Cardiac muscle cell (in vitro differentiated cells and primary cell): ENCODE measurements at places on chromosomes 16 and 17. TPM values are rescaled to one million over a fixed set of nuclear protein-coding genes. Genes with fewer than 3 reads are reported as not detected.

- peak; percentile 86 for DNase-seq
These were observed 45.0 kb downstream of the ABR start for GRCh38 chr17:1134634-1135324.

DNA sequence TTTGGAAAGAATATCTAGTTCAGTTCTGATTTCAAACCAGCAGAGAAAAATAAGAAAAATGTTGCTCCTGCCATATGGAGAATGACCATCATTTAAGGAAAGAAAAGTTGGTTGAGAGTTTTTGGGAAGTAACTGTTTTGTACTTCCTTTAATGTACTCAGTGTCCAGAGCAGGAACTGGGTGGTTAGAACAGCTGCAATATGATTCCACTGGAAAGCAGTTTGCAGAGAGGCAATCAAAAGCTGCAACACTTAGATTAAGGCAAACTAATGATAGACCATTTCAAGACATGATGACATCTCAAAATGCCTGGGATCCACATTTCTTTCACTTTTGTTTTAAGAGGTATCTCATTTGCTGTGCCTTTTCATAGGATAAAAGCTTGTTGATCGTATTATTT, 313.3 kb upstream of the HSBP1 start:
- no peak for DNase-seq

DNA sequence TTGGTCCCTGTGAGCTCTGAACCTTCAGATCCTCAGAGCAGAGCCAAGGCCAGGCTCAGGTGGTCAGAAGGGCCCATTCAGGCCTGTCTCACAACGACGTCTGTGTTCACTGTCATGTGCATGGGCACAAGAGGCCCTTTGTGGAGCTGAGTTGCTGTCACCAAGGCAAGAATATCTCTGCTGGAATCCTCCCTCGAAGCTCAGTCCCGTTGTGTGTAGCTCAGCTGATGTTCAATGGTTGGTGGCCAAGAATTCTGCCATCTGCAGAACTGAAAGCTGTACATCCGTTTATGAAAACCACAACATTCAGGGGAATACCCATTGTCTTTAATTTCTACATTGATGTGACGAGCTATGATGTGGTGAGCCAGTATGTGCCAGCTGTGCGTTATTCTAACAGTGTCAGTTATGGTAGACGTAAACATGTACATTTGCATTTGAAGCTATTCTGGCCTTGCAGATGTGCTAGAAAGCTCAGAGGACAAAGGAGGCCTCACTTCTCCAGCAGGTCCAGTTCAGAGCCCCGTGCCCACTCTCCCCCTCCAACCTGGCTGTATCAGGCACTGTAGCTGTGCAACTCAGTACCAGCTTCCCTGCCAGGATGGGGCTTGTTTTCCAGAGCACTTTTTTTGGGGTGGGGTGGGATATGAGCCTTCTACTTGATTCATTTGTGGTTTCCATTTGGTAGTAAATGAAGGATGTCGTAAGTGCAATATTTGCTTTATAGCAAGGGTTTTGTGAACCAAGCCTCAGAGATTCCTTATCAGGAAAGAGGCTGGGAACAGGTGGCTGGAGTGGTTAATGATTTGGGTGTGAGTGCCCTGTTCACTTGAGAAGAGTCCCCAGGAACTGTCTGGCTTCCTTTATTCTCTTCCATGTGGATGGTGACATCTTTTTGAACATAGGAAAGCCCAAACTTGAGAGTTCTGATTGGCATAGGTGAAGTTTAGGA, 56.1 kb downstream of the B9D1 start:
- no peak for DNase-seq

DNA sequence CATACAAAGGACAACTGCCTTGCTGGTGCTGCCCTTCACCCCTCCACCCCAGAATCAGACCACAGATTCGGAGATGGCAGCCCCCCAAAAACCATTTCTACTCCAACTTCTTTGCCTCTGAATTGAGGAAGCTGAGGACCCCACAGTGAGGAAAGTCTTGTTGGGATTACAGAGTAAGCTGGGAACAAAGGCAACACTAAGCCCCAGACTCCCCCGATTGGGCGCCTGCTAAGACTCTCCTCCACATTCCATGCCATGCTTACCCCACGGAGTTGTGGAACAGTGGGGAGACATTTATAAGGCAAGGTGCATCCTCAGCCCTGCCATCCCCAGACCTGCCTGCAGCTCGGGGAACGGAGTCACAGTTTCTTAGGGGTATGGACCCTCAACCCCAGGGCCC, 1.9 kb downstream of the GIT1 start:
- DNase-seq: no peak

DNA sequence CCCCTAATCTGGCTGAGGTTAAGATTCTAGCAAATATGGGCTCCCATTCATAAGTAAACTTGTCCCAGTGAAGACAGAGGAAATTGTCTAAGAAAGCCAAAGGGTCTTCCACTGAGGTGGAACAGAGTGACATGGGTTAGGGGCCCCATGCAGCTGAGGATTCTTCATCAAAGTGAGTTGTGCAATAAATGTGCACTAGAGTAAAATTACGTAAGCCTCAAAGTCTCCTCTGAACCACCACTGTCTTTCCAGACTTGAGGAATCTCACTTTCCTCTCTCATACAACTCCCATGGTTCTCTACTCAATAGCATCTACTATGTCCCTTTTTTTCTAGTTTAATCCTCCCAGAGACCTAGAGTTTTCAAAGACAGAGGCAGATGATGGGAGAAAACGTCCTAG, 132.4 kb downstream of the CA10 start:
- DNase-seq: peak; percentile 0

DNA sequence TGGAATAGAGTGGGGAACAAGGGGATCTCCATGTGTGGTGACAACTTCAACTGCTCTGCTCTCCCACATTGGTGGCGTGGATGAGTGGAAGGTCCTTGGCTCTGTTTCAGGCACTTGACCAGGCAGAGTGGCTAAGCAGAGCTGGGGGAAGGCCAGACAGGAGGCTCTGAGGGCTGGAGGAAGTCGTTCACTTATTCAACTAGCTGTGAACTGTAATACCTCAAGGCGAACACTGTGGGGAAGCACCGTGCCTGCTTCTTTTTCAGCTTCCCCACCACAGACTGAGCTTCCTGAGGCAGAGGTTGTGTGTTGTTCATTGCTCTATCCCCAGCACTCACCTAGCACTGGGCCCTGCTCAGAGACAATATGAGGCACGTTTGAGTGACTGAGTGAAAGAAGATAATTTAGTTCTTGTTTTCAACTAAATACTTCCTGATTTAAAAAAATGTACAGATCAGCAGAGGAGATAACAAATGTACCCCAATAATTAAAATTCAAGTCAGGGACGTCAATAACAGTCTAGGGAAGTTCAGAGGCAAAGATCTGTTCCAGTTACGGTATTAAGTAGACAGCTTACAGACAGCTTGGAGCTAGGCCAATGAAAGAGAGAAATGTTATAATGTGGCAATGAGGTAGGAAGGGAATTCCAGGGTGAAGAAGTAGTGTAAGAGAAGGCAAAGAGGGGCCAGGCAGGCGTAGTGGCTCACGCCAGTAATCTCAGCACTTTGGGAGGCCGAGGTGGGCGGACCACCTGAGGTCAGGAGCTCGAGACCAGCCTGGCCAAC, 34.7 kb downstream of the MYO18A start:
- peak; percentile 88 for DNase-seq

- no peak for DNase-seq
These were observed 662 bp downstream of the COTL1 start for GRCh38 chr16:84617041-84617790.

GRCh38 chr17:82665891-82666290, 17.6 kb upstream of the WDR45B start:
- no peak for DNase-seq

- DNase-seq: no peak
These were observed 82.6 kb downstream of the CACNG1 start for GRCh38 chr17:67126983-67127382.

DNA sequence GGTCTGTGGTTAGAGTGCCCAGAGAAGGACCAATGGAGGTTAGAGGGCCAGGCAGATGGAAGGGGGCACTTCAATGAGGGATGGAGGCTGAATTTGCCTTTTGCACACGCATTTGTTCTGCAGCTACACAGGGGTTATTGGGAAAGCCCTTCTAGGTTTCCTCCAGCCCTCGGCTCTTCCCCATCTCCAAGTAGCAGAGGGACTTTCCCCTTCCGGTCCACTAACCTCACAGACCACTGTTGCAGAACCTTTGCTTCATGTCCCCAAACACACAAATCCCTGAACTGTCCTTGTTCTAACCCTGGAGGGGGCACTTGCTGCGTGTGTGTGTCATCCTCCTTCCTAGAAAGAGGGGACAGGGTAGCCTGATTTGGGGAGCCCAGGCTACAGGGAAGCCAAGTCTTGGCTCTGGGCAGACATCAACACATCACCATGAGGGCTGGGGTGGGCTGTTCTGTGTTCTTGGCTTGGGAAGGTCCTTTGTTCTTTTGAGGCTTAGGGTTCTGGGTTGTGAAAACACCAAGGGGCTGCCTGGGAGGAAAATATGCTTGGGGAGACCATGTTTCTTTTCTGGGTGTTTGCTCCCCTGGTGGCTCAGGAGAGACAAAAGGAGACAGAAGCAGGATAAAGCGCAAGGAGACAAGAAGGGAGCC, 7.3 kb upstream of the NR1D1 start:
- DNase-seq: no peak

GRCh38 chr17:42913981-42914617, 13.5 kb downstream of the G6PC1 start:
- DNase-seq: no peak

DNA sequence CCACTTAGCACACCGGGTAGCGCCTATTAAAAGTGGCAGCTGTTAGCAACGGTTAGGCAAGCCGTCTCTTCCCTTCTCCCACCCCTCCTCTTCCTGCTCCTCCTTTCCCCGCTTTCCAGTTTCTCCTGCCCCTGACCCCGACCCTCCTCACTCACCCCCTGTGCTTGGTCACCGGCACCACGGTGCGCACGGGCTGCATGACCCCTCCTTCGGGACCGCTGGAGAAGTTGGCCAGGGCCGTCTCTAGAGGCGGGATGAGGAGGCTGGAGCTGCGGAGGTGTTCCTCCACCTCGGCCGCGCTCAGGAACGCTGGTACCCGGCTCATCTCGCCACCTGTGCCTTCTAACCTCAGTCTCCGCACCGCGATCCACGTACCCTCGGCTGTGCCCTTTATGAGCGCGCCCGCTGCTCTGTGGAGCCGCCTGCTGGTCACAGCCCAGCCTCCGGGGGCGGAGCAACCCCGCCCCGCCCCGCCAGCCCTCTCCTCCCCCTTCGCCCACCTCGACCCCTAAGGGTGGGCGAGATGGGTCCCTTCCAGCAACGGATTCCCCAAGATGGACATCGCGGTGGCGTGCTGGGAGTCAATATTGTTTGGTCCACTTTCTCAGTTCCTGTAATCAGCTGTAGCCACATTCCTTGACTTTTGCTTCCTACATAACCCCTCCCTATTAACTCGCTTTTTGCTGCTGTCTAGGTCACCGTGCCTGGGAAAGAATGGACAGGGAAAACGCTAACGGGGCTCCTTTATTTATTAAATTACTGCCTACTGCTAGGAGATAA, at the start of gene CRYM:
TSS of gene CRYM (minus strand) at position 364 of the 780 bp plus-strand sequence. CDS start at position 325, 39 bp downstream.
- DNase-seq: peak; percentile 72

DNA sequence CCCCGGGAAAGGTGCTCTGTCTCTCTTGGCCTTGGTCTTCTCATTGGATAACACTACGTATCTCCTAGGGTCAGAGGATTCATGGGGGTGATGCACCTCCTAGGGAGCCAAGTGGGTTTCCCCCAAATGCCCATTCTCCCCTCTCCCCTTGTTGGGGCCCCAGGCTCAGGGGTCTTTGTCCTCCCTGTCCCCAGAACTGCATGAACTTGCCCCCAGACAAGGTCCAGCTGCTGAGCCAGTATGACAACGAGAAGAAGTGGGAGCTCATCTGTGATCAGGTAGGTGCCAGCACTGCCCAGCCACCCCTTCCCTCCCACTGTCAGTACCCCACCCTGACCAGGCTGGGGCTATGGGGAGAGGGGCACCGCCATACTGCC, 8.7 kb downstream of the FMNL1 start:
- no peak for DNase-seq

GRCh38 chr17:76511668-76512365, 10.6 kb upstream of the RHBDF2 start:
- peak; percentile 56 for DNase-seq

DNA sequence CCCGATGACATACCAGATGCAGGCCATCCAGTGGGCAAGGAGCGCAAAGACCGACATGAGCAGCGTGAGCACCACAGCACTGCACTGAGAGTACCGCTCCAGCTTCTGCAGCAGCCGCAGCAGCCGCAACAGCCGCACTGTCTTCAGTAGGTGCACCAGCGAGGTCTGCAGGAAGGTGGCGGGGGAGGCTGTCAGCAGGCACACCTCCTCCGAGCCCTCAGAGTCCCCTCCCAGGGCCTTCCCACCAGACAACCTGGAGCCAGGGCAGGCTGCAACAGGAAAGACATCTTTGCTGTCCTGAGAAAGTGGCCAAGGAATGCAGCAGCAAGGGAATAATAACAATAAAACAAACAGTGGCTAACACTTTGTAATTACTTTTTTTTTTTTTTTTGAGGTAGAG, 9.1 kb downstream of the KCNH4 start:
- DNase-seq: no peak

DNA sequence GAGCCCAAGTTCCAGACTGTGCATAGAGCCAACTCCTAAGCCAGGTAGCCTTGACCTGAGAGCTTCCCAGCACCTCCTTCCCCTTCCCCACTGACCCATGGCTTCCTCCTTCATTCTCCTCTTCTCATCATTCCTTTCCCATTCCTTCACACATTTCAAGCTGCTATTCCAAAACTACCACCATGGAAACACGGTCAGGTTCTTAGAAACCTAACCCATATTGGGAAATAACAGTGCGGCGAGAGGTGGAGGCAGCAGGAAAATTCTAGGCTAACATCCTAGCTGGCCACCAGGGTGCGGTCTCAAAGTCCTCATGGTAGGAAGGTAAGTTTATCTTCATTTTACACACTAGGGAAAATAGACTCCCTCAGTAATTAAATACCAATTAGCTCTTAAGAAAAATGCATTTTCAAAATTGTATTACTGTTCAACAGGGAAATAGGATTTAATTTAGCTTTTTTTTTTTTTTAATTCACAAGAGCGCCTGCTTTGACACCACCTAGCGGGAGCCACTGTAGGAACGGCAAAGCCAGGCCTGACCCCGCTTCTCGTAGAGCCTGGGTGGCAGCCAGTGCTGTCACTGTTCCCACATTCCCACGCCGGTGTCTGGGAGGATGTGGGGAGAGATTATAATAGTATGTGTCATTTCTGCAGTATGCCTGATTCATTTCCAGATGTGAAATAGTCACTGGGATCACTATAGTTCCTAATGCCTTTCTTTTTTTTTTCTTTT, 14.0 kb upstream of the SPHK1 start:
- peak; percentile 93 for DNase-seq

- DNase-seq: peak; percentile 77
These were observed 1.2 kb upstream of the FOXF1 start for GRCh38 chr16:86508947-86509758.

GRCh38 chr17:2684549-2684948, 27.0 kb downstream of the CLUH start:
- DNase-seq: no peak

The SLC26A11 gene
- total RNA-seq: 42.5 and 46.8 TPM in 2 replicates

The HOXB5 gene
- total RNA-seq: 0.24 TPM in 1 of 2 replicates, not detected in the other

The BEAN1 gene
- 1.2 and 2.4 TPM in 2 replicates for total RNA-seq

The HEATR3 gene
- total RNA-seq: 23.9 and 24.9 TPM in 2 replicates

The RNF222 gene
- total RNA-seq: not detected in 2 replicates

The MRM1 gene
- total RNA-seq: 8.9 and 9.5 TPM in 2 replicates

The MT1G gene
- 3.7 TPM in 1 of 2 replicates, not detected in the other for total RNA-seq

The CBFA2T3 gene
- 0.21 and 0.69 TPM in 2 replicates for total RNA-seq

The CMTM4 gene
- total RNA-seq: 42.3 and 61.6 TPM in 2 replicates

The CACNG4 gene
- 1.2 and 2.2 TPM in 2 replicates for total RNA-seq

The CLEC19A gene
- total RNA-seq: not detected in 2 replicates

The ZNF624 gene
- 3.3 and 6.9 TPM in 2 replicates for total RNA-seq

The KRT32 gene
- not detected in 2 replicates for total RNA-seq
